T-helper 1 cell (primary cell): ENCODE measurements at places on chromosomes 4 and X.

DNA sequence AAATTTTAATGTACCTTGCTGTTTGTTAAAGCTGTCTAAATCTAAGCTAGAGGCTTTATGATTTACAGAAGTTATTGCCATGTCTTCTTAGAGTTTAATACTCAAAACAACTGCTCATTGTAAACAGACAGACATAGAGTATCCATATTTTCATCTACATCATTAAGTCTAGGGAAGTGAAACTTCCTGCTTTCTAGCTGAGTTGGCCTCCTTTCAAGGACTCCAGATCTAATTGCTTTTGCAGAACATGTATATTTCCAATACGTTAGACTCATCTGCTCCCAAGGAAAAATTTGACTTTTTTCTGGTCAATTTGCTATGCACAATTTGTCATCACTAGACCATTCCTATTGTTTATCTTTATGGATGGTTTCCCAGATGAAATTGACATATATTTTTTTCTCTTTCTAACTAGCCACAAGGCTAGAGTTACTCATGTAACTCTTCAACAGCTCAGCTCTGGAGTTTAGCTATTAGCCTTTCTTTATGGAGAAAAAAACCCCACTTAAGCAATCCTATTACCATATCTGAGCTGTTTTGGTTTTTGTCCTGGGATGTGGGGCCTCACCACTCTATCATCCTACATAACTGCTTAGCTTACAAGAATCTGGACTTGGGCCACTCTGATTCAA, 122.9 kb downstream of the PPA2 start:
- DNase-seq: no peak

DNA sequence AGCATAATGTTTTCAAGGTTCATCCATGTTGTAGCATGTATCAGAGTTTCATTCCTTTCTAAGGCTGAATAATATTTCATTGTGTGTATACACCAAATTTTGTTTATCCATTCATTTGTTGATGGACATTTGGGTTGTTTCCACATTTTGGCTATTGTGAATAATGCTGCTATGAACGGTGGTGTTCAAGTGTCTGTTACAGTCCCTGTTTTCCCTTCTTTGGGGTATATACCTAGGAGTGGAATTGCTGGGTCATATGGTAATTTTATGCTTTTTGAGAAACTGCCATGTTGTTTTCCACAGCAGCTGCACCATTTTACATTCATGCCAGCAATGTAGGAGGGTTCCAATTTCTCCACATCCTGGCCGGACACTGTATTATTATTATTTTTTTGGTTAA, 3.4 kb upstream of the USP9X start:
- DNase-seq: no peak

- DNase-seq: no peak
Measured at GRCh38 chrX:120504569-120504968, 35.5 kb upstream of the LAMP2 start.

DNA sequence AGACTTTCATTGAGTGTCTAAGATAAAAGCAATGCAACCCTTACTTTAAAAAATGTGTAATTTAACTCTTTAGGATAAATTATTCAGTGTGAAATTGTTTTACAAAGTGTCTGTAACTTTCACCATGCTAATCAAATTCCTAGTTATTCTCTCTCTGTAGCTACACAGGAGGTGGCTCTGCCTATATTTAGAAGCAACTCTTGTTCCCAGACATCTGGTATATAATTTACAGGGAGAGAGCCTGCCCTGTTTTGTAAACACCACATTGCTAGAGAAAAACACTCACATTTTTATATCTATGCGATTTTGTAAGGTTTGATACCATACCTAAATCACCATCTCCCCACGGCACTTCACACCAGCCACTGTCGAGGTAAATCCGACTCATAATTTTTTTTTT, 35.5 kb upstream of the SPATA4 start:
- no peak for DNase-seq

DNA sequence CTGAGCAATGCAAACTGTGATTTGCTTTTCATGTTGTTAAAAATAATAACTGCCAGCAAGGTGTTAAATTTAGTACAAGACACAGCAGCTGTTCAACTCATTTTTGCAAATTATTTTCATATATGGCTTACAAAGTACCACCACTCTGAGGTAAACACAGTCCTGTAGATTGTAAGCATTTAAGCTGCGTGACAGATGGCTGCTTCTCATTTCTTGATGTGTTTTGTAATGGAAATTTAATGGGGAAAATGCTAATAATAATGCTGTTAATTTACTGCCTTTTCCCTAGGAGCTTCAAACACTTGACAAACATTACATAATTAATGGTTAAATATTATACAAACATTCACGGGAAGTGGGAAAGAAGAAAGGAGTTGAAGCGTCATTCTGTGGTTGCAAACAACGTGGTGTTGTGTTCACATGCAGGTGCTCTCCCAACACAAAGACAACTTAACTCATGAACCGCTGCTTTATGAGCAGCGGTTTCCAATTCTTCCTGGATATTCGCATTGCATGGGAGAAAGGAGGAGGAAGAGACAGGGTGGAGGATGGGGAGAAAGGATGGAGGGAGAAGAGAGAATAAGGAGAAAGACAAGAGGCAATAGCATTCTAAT, 236.8 kb upstream of the VCX start:
- no peak for DNase-seq

- DNase-seq: no peak
Measured at GRCh38 chrX:16661495-16661894, 11.5 kb downstream of the S100G start.

DNA sequence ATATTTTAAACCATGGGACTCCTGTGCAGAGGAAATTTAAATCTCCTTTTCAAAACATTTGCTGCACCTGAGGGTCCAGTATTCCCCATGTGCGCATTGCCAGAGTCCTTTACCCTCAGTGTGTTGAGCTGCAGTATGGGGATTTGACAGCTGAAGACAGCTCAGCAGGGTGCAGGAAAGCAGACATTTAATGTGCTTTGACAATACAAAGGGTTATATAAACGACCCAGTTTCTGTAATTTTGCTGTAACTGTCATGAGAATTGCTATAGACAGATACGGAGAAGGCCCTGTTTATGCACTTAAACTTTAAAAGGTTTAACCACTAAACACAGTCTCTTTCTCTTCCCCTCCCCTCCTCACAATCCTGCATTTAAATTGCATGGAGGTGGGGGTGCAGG, 393.4 kb downstream of the MID1IP1 start:
- DNase-seq: no peak

- no peak for DNase-seq
Measured at GRCh38 chr4:80026100-80026499, 46.9 kb downstream of the ANTXR2 start.

DNA sequence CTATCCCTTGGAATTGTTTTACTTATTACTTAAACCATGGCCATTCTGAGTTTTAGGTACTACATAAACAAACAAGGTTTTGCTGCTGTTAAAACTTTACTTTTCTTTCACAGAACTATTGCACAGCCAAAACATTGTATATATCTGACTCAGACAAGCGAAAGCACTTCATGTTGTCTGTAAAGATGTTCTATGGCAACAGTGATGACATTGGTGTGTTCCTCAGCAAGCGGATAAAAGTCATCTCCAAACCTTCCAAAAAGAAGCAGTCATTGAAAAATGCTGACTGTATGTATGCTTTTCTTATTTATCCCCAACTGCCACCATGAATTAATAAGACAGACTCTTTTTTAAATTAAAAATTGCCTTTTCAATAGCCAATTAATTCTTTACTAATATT, 69.8 kb downstream of the CCKAR start:
- DNase-seq: no peak

DNA sequence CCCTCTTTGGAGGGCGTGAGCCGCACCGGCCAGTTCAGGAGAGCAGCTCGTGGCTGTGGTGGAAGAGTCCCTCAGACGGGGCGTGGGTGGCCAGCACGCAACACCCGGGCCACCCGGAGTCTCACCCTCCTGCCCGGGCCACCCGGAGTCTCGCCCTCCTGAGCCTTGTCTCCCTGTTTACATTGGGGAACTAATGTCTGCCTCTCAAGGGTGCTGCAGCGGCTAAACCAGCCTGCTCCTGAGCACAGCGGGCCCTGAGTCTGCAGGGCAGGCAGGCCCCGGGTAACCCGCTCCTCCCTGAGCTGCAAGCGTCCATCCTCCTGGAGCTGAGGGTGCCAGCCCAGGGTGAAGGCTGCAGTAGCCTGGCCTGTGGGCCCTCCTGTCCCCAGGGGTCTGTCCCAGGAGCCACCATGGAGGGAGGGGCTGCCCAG, 3.0 kb downstream of the PDE6B start:
- no peak for DNase-seq

GRCh38 chr4:142129931-142130330, 493.5 kb downstream of the IL15 start:
- no peak for DNase-seq

DNA sequence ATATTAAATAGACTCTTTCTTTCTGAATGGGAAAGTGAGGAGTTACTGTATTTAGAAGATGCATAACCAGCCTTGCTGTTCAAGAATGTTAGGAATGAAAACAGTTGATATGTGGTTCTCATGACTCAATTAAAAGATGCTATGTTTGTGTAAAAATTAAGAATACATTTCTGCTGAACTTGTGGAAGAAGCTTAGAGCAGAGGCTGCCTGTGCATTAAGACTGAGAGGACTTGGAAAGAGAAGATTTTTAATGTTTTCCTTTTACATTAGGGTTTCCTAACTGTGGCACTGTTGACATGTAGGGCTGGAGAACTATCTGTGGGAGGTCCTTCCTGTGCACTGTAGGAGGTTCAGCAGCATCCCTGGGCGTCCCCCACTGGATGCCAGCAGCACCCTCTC, 137.7 kb downstream of the GPR143 start:
- no peak for DNase-seq

DNA sequence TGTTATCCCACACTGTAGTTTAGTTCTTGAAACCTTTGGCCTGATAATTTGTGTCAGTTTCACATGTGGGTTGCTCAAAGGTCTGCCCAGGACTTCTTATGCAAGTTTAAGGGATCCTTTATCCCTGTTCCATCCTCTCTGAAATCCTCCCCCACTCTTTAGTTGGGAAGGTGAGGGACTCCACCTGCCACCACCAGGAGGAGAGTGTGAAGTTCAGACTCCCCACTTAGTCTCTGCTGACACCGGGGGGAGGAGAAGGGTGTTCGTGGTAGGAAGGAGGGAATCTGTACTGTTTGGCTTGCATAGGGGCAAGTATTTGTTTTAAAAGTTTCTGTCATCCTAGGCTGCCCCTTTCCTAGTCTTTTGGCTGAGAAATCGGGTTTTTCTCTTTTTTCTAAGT, 211.8 kb downstream of the PPP4R3C start:
- DNase-seq: no peak

GRCh38 chr4:140851032-140851636, 94.9 kb upstream of the TBC1D9 start:
- DNase-seq: no peak

DNA sequence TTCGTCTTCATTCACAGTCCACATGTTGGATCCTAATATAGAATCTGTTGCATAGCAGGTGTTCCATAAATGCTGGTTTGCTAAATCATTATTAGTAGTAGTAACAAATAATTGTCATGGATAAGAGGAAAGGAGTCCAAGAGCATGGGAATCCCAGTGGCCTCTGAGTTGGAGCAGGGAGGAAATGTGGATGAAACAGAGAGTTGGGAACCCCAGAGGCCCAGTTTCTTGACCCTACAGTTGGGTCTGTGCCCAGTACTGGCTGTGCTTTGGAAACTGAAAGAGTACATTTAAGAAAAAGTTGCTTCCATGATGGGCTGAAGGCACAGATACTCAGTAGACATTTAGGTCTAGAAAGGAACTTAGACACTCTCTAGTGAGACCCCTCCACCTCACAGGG, 149.4 kb upstream of the PSAPL1 start:
- no peak for DNase-seq

DNA sequence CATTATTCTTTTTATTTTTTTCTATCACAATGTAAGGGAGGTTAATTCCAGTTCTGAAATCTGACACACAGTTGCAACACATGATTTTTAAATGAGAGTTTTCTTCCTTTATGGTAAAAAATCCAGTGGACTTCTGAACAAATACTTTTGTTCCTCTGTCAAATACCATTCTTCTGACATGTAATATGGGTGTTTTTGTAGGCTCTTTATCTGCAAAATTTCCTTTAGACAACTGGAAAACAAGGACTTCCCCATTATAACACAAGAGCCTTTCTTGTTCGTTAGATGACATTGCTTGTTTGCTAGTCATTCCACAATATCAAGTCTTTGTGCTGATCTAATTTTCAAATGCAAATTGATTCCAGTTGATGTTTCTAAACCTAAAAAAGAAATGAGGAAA, 7.7 kb downstream of the FANCB start:
- DNase-seq: no peak

DNA sequence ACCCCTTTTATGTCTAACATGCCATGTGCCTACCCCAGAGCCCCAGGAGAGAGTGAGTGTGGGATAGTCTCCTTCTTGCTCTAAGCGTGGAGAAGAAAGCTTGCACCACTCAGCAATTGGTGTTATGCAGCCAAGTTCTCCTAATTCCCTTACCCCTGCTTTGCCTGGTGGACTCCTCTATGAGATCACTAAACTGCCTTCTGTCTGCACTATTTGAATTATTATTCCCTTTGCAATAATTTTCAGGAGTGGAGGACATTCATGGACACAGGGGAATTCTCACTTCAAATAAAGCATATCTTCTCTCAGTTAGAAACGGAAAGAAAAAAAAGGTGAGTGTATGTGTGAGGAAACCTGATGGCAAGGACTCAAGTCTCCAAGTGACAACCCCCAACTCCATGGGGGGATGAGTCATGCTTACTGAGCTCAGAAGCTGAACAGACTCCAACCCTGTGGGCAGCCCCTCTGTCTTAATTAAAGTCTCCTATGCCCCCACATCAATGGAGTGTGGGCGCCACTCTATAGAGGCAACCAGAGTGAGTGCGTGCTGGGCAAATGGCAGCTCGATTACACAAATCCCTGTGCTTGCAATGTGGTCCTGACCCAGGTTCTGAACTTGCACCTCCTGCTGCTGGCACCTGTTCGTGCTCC, 381.9 kb downstream of the RAB28 start:
- no peak for DNase-seq

DNA sequence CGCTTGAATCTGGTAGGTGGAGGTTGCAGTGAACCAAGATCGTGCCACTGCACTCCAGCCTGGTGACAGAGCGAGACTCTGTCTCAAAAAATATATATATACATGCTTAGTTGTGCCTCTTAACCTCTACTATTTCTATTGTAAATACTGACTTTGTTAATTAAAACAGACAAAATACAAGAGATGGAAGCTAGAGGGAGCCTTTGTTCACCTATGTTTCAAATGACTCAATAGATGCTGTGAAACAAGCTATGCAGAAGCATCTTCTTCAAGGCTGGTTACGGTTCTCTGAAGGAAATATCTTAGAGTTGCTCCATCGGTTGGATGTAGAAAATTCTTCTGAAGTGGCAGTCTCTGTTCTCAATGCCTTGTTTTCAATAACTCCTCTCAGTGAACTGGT, 6.2 kb downstream of the NCAPG start:
- DNase-seq: no peak

DNA sequence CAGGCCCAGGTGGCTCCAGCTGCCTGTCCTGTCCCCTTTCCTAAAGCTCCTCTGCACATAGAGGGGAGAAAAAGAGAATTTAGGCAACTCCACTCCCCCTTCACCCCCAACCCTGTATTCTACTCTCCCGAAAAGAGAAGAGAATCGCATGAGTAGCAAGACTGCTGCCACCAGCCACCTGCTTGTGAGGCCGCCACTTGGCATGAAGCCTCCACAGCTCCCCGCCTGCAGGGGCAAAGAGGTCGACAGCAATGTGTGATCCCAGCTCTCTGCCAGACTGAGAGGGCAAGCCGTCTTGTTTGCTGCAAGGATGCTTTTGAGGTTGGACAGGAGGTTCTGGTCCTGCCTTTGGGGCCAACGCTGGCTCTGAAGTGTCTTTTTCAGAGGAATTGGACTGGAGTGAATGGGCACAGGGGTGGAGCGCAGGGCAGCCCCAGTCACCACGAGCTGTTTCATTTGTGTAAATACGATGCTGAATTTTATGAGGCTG, 77.1 kb downstream of the STARD8 start:
- no peak for DNase-seq

- DNase-seq: no peak
Measured at GRCh38 chr4:17097362-17097761, 198.9 kb upstream of the LDB2 start.
